ENCODE measurements at places on chromosomes 2 and 18. TPM values are rescaled to one million over a fixed set of nuclear protein-coding genes. Genes with fewer than 3 reads are reported as not detected.

ITGA6 gene
- 57.4 TPM for total RNA-seq

CXCR2 gene
- 0.91 TPM for total RNA-seq

MEP1B gene
- total RNA-seq, result not detected

CCDC148 gene
- total RNA-seq, result 9.7 TPM

CHRNA1 gene
- total RNA-seq, result not detected

LYPD1 gene
- not detected for total RNA-seq

- DNase-seq, result no peak
These were observed 1639.1 kb downstream of the SUCLG1 start for GRCh38 chr2:82819951-82820350.

- DNase-seq, result peak; percentile 77
These were observed 108.6 kb downstream of the COMMD1 start for GRCh38 chr2:62014102-62014501.

- no peak for DNase-seq
These were observed 257.8 kb upstream of the GALNT5 start for GRCh38 chr2:156999661-157000060.

DNA sequence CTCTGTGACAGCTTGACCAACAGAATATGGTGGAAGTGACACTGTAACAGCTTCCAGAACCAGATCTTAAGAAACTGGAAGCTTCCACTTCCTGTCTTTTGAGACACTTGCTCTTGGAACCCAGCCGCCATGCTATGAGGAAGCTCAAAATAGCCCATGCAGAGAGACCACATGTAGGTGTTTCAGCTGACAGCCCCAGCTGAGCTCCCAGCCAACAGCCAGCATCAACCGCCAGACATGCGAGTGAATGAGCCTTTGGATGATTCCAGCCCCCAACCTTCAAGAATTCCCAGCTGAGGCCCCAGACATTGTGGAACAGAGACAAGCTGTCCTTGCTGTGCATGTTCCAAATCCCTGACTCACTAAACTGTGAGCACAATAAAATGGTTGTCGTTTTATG, 27.9 kb downstream of the ACVR1 start:
- DNase-seq, result no peak

DNA sequence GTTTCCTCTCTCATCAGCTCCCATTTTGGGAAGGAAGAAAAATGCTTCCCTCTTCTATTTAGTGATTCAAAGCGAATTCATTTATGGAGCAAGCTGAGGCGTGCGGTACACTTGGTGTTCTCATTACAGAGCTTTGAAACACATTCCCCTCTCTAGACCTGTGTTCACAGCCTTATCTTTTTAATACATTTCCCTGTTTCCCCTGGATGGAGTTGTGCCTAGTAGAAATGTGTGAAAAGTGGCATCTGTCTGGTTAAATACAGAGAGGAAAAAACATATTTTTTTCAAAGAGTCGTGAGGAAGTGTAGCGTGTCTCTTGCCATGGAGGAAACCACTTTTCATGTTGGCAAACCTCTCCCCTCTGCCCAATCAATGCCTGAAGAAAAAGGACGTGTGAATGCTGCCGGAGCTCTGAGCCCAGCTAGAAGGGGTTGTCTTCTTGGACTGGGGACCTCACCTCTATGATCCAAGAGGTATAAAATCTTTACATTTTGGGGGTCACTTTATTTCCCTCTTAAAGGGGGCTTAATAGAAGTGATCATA, 52.4 kb downstream of the DPP4 start:
- no peak for DNase-seq

DNA sequence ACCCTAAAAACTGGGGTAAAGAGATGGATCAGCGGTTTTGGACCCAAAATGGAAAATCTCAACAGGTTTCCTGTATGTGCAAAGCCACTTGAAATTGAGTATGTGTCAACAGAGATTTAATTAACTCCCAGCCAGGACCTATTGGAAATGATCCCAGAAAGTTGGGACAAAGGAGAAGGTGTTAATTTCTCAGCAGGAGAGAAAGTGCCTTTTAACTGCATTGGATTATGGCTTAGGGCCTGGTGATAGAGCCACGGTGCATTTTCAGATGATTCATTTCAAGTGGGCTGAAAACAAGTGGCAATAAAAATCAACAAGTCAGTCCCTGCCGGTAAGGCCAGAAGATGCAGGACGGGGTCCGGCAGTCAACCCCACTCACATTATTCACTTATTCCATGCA, 80.2 kb upstream of the BCL11A start:
- DNase-seq, result no peak

GRCh38 chr2:114610677-114611076, 168.2 kb downstream of the DPP10 start:
- no peak for DNase-seq

GRCh38 chr2:188976545-188977268, 2.5 kb downstream of the COL3A1 start:
- no peak for DNase-seq

DNA sequence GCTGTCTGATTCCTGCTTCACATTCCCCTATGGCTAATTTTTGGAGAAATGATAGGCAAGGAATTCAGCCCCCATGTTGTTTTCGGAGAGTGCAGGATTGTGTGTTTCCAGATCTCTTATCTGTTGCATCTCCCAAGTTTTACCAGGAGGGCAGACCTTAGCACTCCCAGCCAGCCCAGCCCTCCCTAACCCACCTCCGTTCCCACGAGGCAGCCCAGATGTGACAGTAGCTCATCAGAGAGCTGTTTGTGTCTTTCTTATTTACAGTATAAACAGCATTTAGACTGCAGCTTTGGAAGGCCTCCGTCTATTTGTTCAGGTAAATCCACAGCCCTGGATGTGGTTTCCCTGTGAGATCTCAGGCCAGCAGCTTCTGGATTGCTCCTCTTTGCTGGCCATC, 91.6 kb downstream of the THNSL2 start:
- no peak for DNase-seq

DNA sequence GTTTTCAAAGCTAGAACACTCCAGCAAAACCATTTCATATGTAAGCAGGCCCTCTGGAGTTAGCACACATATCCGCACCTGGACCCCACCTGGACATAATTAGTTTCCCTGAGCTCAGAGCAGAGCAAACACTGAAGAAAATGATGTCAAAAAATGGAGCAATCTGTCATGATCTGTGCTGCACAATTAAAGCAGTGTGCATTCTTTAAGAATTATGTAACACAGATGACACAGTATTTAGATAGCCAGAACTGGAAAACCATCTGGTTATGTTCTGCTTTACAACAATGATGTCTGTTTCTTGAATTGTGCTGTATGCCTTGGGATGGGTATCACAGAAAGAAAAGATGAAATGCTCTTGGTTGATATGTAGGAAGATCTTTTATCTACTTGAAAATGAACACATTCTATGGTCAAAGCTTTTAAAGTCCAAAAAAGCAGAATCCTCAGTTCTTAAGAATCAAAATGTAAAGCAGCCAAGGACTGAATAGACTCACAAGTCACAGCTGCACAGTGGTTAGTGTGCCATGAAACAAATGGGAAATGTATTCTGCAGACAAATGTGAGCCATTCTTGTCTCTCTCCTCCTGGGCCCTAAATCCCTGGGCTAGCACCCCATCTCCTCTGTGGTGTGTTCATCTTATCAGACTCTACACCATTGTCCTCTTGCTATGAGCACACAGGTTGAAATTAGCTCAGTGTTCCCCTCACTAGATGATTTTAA, 36.8 kb downstream of the HRH4 start:
- no peak for DNase-seq

GRCh38 chr2:9738535-9739496, 104.5 kb upstream of the TAF1B start:
- DNase-seq, result no peak

GRCh38 chr2:30362468-30363081, 84.5 kb upstream of the LCLAT1 start:
- DNase-seq, result no peak

- no peak for DNase-seq
These were observed 213.9 kb downstream of the GBX2 start for GRCh38 chr2:235954281-235954680.

GRCh38 chr18:58649966-58650816, 21.1 kb upstream of the MALT1 start:
- DNase-seq, result no peak

GRCh38 chr2:96131152-96131812, 7.0 kb downstream of the ASTL start:
- DNase-seq, result no peak

GRCh38 chr2:169653636-169654035, 40.6 kb downstream of the CFAP210 start:
- DNase-seq, result no peak

Data from uterus (tissue), 4 donors.